ENCODE measurements at places on chromosomes 11 and 22.

- DNase-seq, result peak; percentile 51
Measured at GRCh38 chr11:37544491-37544890, 946.5 kb upstream of the RAG2 start.

GRCh38 chr11:118628861-118629549 lies 21.6 kb downstream of the PHLDB1 start:
- no peak for DNase-seq

DNA sequence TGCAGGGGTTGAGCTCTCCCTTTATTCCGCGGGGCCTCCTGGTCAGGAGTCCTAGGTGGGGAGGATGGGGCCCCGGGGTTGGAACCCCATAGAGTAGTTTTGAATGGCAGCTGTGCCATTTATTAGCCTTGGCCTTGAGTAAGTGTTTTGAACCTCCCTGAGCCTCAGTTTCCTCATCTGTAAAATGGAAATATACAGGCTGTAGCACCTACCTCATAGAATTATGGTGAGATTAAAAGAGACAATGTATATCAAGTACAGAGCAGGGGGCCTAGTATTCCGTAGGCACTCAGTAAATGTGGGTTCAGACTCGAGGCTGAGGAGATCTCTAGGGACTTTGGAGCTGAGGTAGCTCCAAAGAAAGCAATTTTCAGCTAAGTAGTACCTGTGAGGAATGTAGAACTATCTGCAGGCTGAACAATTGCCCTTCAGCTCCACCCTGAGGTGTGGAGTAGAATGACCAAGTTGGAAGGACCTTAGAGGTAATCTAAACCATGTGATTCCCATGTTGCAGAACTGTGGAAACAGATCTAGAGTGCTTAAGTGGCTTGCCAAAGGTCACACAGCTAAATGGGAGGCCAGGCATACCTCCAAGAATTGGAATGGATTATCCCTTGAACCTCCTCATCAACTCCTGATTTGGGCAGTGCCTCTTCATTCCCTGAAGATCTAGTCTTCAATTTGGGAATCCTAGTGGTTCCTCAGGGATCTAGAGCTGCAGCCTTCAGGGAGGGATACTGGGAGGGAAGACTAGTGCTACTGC lies 682 bp downstream of the PGAP2 start:
- DNase-seq, result peak; percentile 82

DNA sequence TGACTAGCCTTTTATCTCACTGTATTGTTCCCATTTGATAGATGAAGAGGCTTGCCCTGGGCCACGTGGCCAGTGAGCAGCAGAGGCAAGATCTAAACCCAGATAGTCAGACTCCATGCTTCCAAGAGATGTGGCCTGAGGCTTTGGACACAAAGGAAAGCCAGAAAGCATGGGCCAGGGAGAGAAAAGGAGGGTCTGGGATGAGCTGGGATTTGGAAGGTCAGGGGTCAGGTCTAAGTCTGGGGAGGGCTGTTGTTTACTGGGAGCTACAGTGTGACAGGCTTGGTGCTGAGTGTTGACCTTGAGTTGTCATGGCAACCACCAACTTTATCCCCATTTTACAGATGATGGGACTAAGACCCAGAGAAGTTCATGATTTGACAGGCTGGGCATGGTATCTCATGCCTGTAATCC lies 2.1 kb downstream of the SLC35E4 start:
- DNase-seq, result no peak

DNA sequence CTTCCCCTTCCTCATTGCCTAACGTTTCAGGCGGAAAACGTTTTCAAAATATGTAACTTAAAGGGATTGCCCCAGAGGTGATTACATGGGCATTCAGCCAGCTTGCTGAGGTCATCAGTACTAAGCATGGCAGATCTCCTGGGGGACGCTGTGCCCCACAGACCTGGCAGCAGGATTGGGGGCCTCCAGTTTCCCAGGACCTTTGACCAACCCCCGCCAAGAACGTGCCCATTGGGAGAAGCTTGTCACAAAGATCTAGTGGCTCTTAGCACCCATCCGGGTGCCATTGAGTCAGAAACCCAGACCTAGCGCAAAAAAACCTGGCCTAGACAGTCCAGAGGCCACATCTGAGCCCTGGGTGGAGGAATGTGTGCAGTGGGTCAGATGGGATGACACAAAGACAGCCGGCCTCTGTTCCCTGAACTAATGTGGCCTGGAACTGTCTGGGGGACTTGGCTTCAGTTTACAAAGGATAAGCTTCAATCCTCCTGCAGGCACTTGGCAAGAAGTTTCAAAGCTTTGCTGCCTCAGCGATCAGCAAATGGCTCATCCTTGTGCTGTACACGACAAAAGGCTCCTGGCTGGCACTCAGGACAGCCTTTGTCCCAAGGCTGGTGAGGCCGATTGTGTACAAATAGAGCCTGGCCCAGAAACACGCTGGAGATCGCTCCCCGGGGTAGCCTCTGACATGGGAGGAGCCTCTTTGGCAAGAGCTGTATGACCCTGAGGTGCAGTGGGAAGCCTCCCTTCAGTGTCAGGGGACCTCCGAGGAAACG lies 9.5 kb downstream of the C1QTNF6 start:
- peak; percentile 55 for DNase-seq

DNA sequence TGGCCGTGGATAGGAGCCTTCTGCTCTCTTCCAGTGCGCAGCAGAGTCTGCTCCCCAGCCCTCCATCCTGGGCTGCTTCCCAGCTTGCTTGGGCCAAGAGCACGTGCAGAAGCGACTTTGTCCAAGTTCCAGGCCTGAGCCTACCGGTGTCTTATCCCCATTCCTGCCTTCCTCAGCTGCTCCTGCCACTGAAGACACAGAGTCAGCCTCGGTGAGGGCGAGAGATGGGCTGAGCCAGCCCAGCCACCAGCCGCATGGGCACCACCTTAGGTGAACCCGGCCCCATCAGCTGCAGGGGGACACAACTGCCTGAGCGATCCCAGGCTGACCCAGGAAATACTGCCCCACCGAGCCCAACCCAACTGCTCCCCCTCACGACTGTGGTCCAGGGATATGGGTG lies 847.8 kb downstream of the TBC1D22A start:
- DNase-seq, result no peak

GRCh38 chr22:26374391-26375026 lies 54.6 kb upstream of the ASPHD2 start:
- no peak for DNase-seq

DNA sequence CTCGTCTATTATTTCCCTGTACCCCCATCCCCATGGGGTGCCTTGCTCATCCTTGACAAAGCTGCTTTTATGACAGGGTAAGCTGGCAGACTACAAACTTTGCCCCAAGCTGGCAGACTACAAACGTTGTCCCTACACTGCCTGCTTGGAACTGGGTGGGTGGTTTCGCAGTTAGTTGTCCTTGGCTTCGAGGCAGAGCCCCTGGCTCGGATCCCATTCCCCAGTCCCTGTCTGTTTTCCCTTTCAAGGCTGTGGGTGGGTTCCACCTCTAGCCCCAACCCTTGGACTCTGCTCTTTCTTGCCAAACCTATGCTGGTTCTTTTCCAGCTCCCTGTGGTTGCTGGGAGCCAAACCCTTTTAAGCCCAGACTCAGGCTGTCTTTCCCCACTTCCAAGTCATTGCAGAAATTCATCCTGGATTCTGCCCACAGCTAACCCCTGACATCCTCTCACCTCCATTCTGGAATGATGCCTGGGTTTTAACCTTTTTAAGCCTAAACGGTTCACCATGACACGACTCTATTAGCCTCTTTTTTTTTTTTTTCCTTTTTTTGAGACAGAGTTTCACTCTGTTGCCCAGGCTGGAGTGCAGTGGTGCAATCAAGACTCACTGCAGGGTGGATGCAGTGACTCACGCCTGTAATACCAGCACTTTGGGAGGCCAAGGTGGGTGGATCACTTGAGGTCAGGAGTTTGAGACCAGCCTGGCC lies 9.2 kb upstream of the RBM14 start:
- peak; percentile 56 for DNase-seq

DNA sequence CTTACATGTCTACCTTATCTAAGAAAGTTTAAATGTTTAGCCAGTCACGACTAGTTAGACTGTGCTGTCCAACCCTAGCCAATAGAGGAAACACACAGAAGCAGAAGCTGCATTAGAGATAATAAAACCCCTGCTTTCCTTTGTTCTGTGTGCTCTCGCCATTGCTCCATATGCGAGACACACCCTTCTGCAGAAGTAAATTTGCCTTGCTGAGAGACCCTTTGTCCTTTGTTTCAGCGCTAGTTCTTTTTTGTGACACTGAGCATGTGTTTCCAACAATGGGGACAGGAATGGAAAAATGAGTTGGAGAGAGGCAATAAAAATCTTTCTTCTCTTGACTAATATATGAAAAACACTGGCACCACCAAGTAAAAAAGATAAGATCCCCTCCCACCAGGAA lies 18.1 kb upstream of the MS4A4E start:
- DNase-seq, result no peak

GRCh38 chr22:36772451-36772850 lies 3.5 kb downstream of the IFT27 start:
- no peak for DNase-seq

GRCh38 chr11:128848815-128849455 lies 18.2 kb downstream of the KCNJ1 start:
- peak; percentile 42 for DNase-seq

- DNase-seq, result no peak
Measured at GRCh38 chr11:60378354-60378753, at the start of gene MS4A7. Gene MS4A7, plus strand, starts transcription at chr11:60378532. Its CDS starts 4,610 bp downstream, at chr11:60383142.

GRCh38 chr11:2273771-2274170 lies 3.4 kb upstream of the ASCL2 start:
- DNase-seq, result no peak

DNA sequence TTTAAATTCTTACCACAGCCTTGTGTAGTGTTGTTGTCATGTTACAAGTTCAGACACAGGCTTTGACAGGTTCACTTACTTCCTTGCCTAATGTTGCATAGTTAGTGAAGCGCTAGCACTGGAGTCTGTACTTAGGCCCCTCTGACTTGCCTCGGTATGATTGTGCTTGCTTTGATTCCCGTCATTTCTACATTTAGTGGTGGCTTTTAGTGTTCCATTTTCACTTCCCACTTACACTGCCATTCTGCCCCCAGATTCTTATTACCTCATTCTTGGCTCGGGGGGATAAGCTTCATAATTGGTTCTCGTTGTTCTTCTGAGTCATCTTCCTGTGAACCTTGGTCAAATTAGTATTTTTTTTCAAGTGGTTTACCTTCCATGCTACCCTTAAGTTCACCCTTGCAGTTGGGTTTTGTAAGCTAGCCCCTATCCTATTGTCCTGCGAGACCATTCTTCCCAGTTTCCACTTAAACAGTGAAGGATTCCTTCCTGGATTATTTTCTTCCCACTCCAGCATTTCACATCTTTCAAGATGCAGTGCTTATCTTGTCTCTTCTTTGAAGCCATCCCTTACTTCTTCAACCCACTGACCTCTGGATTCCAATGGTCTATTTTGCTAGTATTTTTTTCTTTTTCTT lies 68.7 kb downstream of the DDX10 start:
- peak; percentile 65 for DNase-seq

Measured in epithelial cell of esophagus (primary cell).